ENCODE measurements at places on chromosomes 11 and 22. TPM values are rescaled to one million over a fixed set of nuclear protein-coding genes. Genes with fewer than 3 reads are reported as not detected.

- DNase-seq: no peak
Measured at GRCh38 chr11:57290288-57290687, 34.5 kb downstream of the TNKS1BP1 start.

- DNase-seq: no peak
Measured at GRCh38 chr11:78708388-78708787, 133.7 kb upstream of the NARS2 start.

OR52I2 gene
- total RNA-seq: not detected

- no peak for DNase-seq
Measured at GRCh38 chr11:31806186-31806927, 4.8 kb downstream of the PAX6 start.

- no peak for DNase-seq
Measured at GRCh38 chr11:75535071-75535470, 9.3 kb upstream of the GDPD5 start.

DNA sequence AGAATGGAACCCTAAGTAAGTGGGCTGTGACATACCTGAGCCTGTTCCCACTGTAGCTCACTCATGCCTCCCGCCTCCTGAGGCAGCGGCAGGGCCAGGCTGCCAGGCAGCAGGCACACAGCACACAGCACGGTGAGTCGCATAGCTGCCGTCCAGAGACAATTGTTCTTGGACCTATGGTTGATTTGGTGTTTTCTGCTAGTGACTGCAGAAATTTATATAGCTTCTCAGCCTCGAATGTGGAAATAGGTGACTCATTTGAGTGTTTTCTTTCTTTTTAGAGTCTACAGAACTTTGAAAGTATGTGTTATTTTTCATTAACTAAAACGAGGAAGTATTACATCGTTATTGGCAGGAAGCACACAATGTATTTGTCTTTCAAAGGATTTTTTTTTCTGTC, at the start of gene MMP7:
TSS of gene MMP7 (minus strand) at position 190 of the 400 bp plus-strand sequence. CDS start at position 143, 47 bp downstream.
- DNase-seq: peak; percentile 64

- DNase-seq: no peak
Measured at GRCh38 chr11:120383518-120384155, 47.4 kb downstream of the ARHGEF12 start.

RGL4 gene
- total RNA-seq: not detected

DNA sequence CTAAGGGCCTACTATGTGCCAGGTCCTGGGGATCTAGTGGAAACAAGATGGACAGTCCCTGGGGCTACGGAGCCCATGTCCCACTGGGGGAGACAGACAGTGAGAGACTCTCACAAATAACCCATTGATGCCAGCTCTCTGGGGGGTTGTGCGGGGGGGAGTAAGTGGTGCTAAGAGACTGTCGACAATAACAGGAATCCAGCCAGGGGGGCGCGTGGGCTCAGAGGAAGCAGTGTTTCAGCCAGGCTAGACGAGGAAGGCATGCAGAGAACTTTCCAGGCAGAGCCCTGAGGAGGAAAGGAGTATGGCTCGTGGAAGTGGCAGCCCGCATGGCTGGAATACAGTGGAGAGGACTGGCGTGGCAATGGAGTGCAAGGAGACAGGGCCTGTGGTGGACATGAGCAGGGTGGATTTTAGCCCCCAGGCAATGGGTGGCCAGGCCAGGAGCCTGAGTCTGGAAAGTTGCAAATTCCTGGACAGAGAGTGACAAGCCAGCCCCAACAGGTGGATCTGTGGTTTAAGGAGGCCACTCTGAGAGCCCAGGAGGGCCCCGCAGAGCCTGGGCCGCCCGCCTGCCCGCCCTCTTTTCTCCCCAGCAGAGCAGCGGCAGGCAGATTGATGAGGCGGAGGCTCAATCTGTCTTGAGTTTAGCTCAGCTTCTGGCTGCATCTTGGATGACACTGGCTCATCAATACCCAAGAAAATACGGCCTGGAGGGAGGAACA, 40.0 kb upstream of the TCF20 start:
- DNase-seq: no peak

- peak; percentile 74 for DNase-seq
Measured at GRCh38 chr11:79087238-79087960, 353.4 kb downstream of the TENM4 start.
